Non-pigmented ciliary epithelial cell (primary cell): ENCODE measurements at places on chromosomes 6 and 20.

DNA sequence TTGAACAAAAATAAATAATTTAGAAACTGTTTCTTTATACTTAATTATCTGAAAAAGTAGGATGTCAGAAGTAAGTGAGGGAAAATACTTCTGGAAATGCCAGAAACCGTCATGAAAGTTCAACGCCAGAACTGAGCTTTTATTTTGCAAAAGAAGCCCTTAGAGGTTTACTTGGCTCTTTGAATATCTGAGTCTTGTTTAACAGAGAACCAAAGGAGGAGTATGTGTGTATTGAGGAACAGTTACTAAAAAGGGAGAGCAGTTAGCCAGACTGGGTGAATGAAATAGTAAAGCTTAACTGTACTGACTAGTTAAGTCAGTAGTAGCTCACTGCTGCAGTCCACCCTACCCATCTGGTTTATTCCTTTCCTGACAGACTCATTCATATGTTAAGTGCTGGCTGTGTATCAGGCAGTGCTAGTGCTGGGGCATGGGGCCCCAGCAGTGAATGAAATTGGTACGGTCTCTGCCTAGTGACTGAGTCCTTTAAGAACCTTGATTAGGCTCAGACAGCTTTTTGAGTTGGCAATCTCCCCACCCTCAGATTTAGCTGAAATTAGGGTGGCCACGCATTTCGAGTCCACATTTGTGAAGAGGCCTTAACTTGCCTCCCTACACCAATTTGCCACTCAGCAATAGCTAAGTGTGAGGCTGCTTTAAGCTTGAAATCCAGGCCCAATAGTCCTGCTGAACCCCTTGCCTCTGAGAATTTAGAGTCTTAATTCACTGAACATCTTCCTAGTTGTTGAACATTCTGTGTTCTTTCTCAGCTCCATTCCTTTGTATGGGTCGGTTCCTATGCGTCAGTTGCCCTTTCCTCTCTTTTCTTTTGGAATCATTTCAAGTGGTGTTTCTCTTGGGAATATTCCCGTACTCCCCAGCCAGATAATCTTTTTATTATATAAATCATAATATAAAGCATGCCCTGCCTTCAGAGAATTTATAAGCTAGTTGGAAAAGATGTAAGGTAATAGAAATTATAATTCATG, 20.2 kb downstream of the MAP3K4 start:
- no peak for DNase-seq

DNA sequence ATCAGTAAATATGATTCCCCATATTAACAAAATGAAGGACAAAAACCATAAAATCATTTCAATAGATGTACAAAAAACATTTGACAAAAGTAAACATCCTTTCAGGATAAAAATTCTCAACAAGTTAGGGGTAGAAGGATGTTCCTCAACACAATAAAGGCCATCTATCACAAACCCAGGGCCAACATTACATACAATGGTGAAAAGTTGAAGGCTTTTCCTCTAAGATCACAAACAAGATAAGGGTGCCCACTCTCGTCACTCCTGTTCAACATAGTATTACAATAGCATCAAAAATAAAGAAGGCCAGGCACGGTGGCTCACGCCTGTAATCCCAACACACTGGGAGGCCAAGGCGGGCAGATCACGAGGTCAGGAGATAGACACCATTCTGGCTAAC, 22.6 kb upstream of the ASF1A start:
- no peak for DNase-seq

GRCh38 chr6:37539171-37540028, 39.7 kb upstream of the CCDC167 start:
- DNase-seq: no peak

DNA sequence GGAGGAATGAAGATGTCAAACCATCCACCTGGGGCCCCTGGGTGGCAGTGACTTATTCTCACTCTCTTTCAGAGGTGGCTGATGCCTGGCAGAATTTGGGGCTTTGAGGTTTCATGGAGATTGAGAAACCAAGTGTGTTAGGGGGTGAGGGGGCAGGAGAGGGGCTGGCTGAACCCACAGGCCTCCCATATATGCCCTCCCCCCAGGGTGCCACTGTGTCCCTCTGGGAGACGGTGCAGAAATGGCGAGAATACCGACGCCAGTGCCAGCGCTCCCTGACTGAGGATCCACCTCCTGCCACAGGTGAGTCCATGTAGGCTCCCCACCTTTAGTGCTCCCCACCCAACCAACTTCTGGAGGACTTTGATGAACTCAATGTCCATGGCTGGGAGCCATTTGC, 7.6 kb downstream of the GLP1R start:
- DNase-seq: no peak

GRCh38 chr6:14123386-14124111, 6.0 kb downstream of the CD83 start:
- no peak for DNase-seq

GRCh38 chr6:112049026-112049799, 4.7 kb upstream of the CCN6 start:
- no peak for DNase-seq

DNA sequence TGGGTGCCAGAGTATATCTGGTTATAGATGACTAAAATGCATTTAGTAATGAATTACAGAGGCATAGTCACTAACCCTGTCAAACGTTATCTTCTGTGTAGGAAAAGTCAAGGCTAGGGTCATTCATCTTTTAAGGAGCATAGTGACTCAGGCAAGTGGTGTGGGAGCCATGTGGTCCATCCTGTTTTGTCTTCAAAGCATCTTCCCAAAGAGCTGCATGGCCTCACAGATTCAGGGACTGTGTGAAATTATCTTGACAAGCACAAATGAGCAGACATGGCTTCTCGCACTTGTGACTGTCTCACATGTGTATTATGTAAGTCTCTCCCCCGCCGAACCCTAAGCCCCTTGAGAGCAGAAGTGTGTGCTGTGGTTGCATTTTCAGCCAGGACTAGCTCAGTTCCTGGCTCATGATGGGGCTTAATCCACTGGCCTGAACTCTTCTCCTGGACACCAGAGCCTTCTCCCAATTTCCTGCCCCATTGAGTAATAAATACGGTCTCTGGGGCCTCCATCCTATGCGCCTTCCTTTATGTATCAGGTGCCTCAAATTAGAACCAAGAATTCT, 769.1 kb downstream of the QKI start:
- no peak for DNase-seq

DNA sequence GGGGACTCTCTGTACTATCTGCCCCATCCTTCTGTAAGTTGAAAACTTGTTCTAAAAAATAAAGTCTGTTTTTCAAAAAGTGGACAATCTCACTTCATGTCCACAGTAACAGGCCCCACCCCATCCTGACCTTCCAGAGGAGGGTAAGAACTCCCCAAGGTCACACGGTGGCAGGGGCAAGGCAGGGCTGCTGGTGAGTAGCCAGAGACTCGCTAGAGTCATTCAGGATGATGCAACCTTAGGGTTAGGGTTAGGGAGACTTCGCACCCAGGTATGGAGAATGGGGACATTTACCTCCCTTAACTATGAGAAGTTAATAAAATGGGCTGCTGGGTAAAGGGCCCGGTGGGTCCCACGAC, 15.4 kb downstream of the PEDS1 start:
- DNase-seq: no peak
